ENCODE measurements at places on chromosomes 4 and X. TPM values are rescaled to one million over a fixed set of nuclear protein-coding genes. Genes with fewer than 3 reads are reported as not detected.

GRIA3 gene
- total RNA-seq: not detected

OTC gene
- total RNA-seq: not detected

PAGE4 gene
- not detected for total RNA-seq

ARHGAP6 gene
- not detected for total RNA-seq

All from PC-9 (cell line).